ENCODE measurements at places on chromosomes 12 and 14.

DNA sequence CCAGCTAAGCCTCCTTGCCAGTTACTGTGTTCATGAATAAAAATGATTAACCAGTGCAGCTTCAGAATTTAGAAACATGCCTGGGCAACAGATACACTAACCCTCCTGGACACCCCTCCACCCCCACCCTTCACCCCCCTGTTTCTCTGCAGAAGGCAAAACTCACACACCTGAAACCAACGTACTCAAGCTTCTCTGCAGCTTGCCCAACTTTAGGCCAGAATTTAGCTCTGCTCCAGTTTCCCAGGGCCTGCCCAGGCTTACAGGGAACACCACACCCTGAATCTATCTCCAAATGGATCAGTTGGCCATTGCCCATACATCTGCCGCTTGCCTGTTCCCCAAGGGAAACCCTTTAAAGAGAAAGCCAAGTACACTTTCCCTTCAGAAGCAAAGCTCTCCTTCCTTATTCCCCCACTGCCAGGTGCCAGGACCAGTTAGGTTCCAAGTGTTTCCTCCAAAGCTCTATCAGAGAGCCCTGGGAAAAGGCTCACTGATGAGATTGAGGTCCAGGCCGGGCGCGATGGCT is 1.8 kb upstream of the SPPL3 start:
- no peak for DNase-seq

GRCh38 chr12:93712200-93712599 is 35.0 kb downstream of the CRADD start:
- no peak for DNase-seq

- no peak for DNase-seq
Observed at GRCh38 chr12:69570545-69571399, 14.5 kb upstream of the CCT2 start.

DNA sequence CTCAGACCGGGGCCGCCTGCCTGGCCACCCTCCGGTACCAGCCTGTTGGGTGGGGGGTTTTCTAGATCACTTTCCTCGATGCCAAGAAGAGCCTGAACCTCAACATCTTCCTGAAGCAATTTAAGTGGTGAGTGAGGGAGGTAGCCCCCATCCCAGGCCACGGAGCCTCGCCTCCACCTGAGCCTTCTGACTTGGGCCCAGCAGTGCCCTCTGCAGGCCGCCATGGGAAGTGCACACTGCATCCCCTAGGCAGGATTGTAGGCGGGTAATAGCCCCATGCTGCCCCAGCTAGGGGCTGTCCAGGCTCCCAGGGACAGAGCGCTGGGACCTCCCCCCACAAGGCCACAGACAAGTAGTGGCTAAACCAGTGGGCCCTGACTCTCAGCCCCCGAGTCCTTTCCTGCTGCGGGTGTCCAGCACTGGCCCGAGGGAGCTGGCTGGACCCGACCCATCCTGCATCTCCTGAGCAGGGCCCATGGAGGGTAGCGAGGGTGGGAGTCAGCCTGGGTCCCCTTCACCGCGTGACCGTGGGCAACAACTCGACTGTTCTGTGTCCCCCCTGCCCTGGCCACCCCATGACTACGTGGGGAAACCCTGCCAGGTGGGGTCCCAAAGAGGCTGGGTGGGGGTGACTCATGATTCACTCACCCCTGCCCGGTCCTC is 15.3 kb upstream of the ADSS1 start:
- DNase-seq: no peak
